GM23248 (cell line): ENCODE measurements at places on chromosomes 13 and 19.

DNA sequence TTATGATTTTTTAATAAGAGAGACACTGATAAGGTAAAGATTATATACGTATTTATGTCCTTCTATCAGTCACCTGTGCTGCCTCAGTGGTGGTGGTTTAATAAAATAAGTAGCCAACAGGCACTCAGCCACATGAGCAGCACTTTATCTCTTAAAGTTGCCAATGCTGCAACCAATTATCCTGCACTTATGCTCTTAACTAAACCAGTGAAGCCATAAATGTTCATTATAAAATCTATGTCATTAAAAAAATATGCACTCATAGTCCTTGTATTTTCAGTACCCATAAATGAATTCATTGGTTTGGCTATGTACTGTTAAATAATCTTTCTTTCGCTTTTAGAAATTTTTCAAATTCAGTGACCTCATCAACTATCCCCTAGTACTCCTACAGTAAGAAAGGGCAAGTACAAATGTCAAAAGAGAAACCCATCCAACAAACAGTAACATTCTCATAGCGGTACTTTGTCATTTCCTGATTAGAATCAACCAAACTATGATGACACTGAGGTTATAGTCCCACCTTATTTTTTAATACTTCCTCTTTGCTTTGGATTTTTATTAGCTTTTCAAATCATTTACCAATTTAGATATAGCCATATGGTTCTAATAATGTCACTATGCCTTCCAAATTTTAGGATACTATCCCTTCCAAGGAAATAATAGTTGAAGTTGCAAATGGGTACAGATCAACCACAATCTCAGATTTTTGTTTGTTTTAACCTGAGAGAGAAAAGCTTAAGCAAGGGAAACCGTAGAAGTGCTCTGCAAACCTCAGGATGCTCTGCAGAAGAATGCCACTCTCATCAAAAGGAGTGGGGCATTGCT is 190.9 kb downstream of the KLF12 start:
- peak; percentile 27 for DNase-seq

DNA sequence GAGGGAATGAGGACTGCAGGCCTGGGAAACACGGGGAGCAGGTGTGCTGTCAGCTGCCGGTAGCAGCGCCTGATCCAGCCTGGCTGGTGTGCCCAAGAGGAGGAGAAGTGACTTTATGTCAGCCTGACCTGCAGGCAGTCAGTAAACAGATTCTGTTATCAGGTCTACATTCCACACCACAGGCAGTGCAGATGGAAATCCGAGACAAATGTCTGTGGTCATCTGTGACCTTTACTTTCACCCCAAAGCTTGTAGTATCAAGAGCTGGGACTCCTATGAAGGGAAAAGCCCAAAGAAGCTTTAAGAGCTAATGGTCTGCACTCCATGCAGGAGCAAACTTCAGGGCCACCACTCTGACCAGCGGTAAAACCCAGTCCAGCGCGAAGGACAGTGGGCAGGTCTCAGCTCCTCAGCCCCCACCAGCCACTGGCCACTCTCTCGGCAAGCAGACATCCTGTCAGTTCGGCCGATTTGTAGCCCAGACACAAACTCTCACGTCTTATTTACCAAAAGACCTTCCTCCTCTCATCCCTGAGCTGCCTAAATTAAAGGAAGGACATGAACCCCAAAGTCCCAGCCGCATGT is 7.7 kb downstream of the EPS15L1 start:
- DNase-seq: no peak

DNA sequence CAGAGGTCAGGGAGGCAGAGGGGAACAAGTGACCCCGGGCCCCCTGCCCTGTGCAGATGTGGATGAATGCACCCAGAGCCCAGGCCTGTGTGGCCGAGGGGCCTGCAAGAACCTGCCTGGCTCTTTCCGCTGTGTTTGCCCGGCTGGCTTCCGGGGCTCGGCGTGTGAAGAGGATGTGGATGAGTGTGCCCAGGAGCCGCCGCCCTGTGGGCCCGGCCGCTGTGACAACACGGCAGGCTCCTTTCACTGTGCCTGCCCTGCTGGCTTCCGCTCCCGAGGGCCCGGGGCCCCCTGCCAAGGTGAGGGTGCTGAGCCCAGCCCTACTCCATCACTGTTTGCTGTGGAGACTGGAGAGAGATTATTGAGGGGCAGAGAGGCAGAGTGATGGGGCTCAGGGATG is 9.9 kb downstream of the LTBP4 start:
- DNase-seq: peak; percentile 77

DNA sequence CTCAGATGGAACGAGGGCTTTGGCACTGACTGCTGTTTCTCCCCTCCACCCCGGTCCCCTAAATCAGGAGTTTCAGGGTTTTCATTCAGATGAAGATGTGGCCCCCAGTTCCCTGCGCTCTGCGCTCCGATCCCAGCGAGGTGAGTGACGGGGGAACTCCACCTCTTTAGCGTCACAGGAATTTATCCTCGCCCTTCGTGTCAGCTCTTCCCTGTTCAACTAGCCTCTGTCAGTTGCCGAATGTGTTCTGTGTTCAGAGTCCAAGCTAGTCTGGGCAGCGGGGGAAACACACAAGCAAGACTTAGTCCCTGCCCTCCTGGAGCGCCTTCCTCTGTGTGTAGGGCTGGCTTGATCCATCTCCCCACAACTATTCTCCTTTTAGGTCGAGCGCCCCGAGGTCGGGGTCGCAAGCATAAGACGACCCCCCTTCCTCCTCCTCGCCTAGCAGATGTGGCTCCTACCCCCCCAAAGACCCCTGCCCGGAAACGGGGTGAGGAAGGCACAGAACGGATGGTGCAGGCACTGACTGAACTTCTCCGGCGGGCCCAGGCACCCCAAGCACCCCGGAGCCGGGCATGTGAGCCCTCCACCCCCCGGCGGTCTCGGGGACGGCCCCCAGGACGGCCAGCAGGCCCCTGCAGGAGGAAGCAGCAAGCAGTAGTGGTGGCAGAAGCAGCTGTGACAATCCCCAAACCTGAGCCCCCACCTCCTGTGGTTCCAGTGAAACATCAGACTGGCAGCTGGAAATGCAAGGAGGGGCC is 1.8 kb downstream of the KMT2B start:
- no peak for DNase-seq

DNA sequence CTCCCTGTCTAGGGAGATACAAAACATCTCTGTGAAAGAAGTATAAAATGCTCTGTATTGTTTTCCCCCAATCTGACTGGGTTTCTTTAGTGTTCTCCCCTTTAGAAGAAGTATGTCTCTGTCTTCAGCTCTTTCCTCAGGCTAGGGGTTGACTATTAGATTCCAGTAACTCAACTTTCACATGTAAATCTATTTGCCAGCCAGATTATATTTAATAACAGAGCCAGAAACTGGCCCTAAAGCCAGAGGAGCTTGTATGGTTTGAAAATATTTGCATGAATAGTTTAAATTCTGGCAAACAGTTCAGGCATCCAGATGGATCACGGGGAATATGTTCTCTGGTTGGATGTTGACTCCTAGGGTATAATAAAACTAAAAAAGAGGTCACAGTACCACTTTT is 22.3 kb upstream of the CYSLTR2 start:
- no peak for DNase-seq

DNA sequence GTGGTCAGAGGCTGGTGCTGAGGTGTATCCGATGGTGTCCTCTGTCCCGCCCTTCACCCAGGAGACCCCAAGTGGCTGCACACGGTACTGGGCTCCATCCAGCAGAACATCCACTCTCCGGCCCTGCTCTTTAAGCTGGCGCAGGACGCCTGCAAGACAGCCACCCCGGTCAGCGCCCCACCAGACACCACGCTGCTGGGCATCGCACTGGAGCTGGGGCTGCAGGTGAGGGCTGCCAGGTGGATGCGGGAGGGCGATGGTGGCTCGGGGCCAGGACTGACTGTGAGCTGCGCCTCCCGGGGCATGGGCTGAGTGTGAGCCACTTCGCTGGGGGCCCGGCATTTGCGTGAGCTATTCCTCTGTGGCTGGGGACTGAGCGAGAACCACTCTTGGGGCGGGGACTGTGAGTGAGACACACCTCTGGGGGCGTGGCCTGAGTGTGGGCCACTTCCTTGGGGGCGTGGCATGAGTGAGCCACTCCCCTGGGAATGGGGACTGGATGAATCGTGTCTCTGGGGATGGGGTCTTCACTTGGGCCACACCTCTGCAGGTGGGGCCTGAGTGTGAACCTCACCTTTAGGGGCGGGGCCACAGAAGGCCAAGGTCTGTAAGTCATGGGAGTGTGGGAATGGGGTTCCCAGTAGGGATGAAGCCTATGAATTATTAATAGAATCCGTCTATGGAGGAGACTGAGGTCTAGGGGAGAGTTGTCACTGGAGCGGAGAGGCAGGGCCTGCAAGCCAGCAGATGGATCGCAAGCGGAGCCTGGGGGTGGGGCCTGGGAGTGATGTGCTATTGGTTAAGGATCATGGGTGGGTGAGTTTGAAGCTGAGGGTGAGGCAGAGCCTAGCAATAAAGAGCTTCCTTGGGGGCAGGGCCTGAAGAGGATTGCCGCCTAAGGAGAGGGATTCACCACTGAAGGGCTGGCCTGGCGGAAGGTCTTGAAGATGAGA is 30.5 kb downstream of the ZSWIM4 start:
- peak; percentile 78 for DNase-seq

DNA sequence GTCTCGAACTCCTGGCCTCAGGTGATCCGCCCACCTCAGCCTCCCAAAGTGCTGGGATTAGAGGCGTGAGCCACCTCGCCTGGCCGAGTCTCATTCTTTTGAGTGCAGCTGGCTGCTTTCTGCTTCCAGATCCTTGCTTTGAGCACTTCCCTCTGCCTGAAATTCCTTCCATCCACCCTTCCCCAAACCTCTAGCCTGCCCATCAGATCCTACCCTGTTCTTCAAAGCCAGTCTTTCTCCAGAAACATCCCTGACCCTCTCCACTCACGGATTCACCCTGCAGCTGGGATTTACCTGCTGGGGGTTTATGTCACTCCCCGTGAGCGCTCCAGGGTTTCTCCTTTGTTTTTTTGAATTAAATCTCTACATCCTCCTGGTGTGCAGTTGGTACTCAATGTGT is 13.1 kb upstream of the NPAS1 start:
- no peak for DNase-seq

GRCh38 chr19:45275370-45275971 is 24.4 kb downstream of the MARK4 start:
- DNase-seq: no peak

DNA sequence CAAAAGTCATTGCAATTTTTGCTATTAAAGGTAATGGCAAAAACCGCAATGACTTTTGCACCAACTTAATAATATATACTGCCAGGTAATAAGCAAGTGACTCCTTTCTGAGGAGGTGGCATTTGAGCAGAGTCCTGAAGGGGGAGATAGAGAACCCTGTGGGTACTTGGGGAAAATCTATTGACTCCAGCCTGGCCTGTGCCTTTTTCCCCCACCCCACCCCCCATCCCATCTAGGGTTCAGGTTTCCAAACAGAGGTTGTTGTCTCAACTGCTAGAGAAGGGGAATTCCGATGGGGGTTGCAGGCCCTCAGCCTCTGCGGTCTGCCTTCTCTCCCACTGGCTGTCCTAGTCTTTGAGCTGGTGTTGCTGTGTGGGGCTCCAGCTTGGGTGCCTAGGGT is 11.5 kb downstream of the S1PR2 start:
- DNase-seq: peak; percentile 54

DNA sequence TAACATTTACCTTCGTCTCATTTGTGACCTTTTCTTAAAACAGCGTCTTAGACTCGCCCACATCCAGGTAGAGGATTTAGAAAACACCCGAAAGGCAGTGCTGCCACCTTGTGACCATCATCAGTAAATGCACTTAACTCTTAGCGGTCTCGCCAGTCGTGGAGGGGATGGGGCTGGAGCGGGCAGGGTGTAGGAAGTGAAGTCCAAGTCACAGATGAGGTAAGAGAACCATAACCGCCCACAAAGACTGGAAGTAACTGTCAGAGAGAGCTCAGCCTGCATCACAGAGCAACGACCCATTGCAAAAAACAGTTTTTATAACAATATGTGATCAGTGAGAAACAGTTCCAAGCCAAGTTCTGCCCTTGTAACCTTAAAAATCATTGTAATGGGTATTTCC is 10.7 kb upstream of the CEACAM3 start:
- peak; percentile 71 for DNase-seq

- peak; percentile 3 for DNase-seq
These were observed 463.2 kb downstream of the KLF5 start for GRCh38 chr13:73521985-73522524.

DNA sequence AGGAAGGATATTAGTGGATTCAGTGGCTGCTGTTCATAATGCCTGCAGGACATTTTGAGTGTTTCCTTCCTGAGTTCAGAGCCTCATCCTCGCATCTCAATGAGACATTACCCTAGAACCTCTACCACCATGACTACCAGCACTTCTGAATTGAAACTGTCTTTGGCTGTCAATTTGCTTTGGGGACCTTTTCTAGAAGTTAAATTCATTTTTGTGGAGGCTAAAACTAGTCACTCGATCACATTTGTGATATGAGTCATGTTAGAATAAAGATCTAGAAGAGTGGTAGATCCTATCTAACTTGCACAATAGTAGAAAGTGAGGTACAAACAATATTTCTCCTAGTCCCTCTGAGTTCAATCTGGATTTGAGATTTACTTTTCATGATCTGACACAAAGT is 124.9 kb downstream of the KCNRG start:
- DNase-seq: peak; percentile 25

GRCh38 chr19:50203281-50204080 is at the start of gene MYH14:
Gene MYH14 (plus strand): TSS chr19:50203622. CDS start chr19:50210366, 6,744 bp downstream.
- peak; percentile 63 for DNase-seq

DNA sequence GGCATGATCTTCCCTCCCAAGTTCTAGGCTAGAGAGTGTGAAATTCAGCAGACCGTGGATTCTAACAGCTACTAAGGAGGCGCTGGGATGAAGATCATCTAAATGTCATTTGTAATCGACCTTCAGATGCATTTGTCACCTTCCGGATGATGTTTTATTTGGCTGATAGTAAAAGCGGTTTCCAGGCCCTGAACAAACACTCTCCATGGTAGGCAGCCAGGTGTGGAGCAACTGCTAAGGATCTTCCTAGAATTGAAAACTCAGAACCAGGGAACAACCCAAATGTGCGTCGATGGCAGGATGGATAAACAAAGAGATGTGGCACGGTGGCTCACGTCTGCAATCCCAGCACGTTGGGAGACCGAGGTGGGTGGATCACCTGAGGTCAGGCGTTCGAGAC is 107.2 kb upstream of the CACNA1A start:
- no peak for DNase-seq

DNA sequence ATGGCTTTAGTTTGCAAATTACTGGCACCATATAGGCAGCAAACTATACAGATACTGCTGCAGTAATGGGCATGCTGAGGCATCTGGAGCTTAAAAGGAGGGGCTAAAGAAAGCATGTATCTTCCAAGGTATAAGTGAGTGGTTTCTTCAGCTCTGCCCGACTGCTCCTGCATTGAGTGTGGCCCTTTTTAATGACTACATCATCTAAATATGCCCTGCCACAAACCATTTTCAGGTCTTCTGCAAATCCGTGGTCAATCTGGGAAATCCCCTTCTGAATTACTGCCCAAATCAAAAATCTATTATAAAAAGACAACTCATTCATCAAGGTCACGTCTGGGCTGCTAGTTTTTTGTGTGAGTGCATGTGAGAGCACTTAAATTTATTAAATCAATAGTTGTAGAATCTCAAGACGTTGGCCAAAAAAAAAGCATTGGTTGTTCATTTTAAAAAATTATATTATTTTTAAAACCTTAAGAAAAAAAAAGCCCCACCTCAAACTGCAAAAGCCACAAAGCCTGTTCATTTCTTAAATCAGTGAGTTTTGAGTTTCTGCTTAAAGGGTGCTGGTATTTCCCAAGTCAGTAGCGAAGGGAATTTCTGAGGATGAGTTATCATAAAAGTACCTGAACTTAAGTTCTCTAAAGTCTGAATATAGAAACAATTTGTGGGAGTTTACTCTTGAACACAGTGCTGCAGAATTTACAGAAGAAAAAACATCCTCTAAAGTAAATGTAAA is 16.3 kb downstream of the LCP1 start:
- DNase-seq: no peak
